PC-3 (cell line): ENCODE measurements at places on chromosomes 11 and 22. TPM values are rescaled to one million over a fixed set of nuclear protein-coding genes. Genes with fewer than 3 reads are reported as not detected.

Gene KLHL35
- 6.6 and 8.4 TPM in 2 replicates for total RNA-seq

Gene TTC36
- 2.7 and 6.2 TPM in 2 replicates for total RNA-seq

GRCh38 chr11:70883973-70884623 lies 368.3 kb downstream of the SHANK2 start:
- no peak overlapping the region for H3K4me3 ChIP-seq
- H3K27me3 ChIP-seq = no peaks in the 10 kb centered on the region
- no peak for DNase-seq
- H3K27ac ChIP-seq = no peak overlapping the region
- H3K36me3 ChIP-seq = no peaks in the 10 kb centered on the region
- no peaks in the 10 kb centered on the region for H3K4me1 ChIP-seq

Gene GGTLC3
- total RNA-seq = not detected in 2 replicates

GRCh38 chr22:26918226-26918625 lies 260.8 kb downstream of the MIAT start:
- DNase-seq = no peak
- no peaks in the 10 kb centered on the region for H3K4me1 ChIP-seq
- no peak overlapping the region for H3K4me3 ChIP-seq
- H3K27ac ChIP-seq = no peak overlapping the region

DNA sequence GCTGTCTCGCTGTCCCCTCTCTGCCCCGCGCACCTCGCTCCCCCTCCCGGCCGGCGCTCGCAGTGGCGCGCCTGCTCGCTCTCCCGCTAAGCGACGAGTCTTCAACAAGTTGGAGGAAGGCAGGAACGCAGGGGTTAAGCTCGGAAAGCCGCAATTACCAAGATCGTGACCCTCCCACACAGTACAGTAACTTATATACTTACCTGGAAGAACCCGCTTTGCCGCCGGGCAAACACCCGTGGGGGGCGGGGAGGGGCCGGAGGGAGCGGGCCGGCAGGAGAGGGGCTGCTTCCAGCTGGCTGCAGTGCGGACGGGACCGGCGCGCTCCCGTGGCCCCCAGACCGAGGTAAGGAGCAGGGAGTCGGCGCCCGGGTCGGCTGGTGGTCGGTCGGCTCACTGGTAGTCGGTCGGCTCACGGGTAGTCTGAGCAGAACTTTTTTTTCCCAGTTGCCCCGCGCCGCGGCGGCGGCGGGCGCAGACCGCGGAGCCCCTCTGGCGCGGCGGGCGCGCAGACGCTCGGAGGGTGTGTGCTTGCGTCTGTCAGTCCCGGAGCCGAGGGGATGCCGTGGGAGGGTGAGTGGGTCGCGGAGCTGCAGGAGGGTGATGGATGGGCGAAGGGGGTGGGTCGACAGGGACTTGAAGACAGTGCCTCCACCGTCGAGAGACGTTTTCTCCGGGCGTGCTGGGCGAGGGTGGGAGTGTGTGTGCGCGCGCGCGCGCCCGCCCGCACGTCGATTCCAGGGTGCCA lies 101.2 kb upstream of the HSD17B12 start:
- no peaks in the 10 kb centered on the region for H3K36me3 ChIP-seq
- no peak overlapping the region for H3K27ac ChIP-seq
- peak overlapping the region; percentile 77 for H3K4me3 ChIP-seq
- peak; percentile 59 for DNase-seq

- DNase-seq = peak; percentile 98
- H3K36me3 ChIP-seq = peaks cover 4% of the 10 kb centered on the region; the same call in 1 of the 2 replicates
- H3K27ac ChIP-seq = peak within 1 kb of the TSS; percentile 75
- peaks cover 24% of the 10 kb centered on the region for H3K4me1 ChIP-seq
- H3K4me3 ChIP-seq = peak within 1 kb of the TSS; percentile 99
Measured at GRCh38 chr11:57711414-57712255, at the start of gene MED19. Gene MED19, minus strand, starts transcription at chr11:57712215. Its CDS starts 36 bp downstream, at chr11:57712179.
